ENCODE measurements at places on chromosomes 12 and 14.

GRCh38 chr12:104138797-104139152 lies 765 bp upstream of the NFYB start:
- no peak for DNase-seq

DNA sequence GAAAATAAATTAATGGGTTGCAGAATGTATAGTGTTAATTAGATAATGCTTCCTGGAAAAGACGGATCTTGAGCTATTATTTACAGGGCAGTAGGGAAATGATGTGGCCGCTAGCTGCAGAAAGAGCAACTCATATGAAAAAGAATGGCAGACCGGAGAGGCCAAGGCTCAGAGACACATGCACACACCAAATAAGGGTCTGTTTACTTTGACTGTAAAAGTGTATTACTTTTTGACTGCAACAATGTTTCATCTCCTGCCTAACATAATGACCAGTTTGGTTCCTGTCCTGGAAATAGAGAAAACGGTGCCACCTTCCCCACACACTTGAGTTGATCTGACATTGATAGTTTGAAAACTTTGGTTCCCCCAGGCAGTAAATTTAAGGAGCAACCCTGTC lies 290.9 kb downstream of the CACNA1C start:
- no peak for DNase-seq

GRCh38 chr14:69880893-69881292 lies 1.7 kb downstream of the SMOC1 start:
- no peak for DNase-seq

DNA sequence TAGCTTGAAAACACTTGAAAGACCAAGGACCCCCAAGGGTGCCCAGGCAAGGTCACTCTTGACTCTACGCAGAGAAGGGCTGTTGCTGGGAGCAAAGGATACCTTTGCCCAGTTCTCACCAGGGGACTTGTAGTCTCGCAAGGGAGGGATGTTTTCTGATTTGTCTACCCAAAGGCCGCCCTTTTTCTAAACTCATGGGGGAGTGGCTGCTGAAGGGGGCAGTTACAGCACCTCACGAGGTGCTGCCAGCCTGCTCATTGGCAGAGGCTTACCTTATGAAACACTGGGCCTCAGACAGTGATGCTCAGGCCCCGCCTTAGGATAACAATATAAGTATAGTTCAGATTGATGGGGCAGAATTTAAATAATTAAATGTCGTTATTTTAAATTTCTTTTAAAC lies 107.0 kb downstream of the ETV6 start:
- DNase-seq: no peak

- no peak for DNase-seq
These were observed 7.4 kb downstream of the KIF21A start for GRCh38 chr12:39435531-39435930.

DNA sequence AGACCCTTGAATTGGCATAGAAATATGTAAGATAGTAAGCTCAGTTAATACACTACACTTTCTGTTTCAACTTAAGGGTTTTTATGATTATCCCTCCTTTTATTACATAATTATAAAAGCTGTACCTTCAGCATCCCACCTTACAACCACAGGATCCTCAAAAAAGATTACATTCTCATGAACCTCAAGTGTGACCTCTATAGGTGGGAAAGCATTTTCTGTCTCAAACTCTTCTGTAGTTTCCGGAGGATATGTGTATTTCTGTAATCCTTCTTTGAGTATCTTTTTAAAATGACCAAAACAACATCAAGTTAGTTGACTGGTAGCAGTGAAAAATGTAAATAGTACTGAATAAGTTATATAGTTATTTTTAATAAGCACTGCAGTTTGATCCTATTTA lies 75.9 kb downstream of the DNAI7 start:
- DNase-seq: no peak

Data from memory B cell (primary cell).